ENCODE measurements at places on chromosomes 6 and 20. TPM values are rescaled to one million over a fixed set of nuclear protein-coding genes. Genes with fewer than 3 reads are reported as not detected.

DNA sequence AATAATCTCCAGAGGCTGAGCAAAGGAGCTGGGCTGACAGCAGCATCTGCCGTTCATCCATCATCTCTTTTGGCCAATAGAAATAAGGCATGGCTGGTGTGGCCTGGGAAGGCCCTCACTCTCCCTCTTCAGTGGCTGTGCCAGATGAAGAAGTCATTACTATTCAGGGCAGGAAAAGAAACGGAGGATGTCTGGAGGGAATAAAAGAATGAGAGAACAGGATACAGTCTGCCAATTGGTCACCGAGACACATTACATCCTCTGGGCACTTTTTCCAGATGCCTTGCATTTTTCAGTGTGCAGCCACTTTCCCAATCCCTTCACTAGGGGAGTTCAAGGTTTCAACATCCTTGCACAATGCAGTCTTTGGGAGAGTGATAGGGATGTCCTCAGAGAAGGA, 32.2 kb upstream of the VGLL2 start:
- no peak overlapping the region for H3K27ac ChIP-seq
- no peak overlapping the region for H3K4me3 ChIP-seq
- no peaks in the 10 kb centered on the region for H3K4me1 ChIP-seq
- no peak for DNase-seq
- H3K36me3 ChIP-seq = no peaks in the 10 kb centered on the region
- no peaks in the 10 kb centered on the region for H3K27me3 ChIP-seq

DNA sequence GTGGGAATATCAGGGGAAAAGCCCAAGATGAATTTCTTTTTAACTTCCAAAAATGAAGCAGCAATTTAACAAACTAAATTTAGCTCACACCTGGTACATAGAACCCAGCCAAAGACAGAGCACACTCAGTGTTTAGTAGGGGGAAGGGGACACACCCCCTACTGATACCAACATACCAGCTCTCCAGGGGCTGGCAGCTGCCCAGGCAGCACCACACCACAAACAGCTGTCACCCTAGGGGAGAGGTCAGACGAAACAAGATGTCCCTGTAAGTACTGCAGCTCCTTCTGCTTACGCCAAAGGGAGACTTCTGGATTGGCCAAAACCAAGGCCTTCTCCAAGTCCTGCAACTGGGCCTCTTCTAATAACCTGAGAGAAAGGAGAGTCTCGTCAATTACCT, 26.0 kb downstream of the MDN1 start:
- H3K36me3 ChIP-seq = peaks cover 60% of the 10 kb centered on the region
- no peaks in the 10 kb centered on the region for H3K27me3 ChIP-seq
- no peak overlapping the region for H3K4me3 ChIP-seq
- DNase-seq = no peak
- H3K4me1 ChIP-seq = peaks cover 33% of the 10 kb centered on the region

DNA sequence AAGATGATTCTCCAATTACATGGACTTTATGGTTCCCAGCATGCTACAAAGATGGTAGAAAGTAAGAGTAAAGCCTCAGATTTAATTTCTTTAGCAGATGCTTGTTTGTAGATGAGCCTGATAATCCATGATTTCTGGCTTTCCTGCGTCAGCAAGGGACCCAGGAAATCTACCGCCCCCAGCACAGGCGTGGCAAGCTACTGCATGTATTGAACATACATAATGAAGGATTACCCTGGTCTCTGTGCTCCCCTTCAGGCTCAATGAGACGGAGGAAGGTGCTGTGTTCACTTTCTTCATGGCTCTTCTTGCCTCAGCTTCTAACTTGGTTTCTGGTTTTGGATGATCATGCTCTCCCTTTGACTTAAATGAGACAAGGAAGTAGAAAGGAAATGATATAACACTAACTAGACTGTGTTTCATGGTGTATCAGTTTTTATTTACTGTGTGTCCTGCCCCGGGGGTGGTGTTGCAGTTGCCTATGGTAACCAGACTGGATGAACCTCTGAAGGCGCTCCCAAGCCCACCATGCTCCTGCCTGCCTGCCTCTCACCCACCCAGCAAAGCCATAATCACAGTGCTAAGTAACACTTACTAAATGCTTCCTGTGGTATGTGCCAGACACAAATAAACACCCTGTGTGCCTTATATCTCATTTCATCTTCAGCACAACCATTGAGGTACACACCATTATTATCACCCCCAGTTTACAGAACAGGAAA, 17.9 kb downstream of the GCM1 start:
- no peak overlapping the region for H3K4me3 ChIP-seq
- H3K27ac ChIP-seq = no peak overlapping the region
- H3K27me3 ChIP-seq = peaks cover 15% of the 10 kb centered on the region
- peaks cover 4% of the 10 kb centered on the region for H3K4me1 ChIP-seq

DNA sequence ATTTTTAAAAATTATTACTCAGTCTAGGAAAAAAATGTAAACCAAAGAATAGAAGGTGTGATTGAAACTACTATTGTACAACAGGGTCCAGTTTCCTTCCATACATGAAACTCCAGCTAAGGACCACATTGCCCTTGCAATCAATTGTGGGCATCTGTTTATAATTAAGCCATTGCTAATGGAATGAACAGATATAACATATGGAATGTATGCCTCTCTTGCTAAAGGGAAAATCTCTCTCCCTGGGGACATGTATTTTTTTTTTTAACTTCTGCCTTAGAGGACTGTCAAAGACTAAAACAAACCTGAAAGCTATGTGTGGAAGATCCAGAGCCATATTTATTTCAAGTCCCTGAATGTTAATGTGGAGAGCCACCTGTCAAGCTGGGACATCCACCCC, 336.8 kb upstream of the MANEA start:
- no peaks in the 10 kb centered on the region for H3K36me3 ChIP-seq
- H3K27me3 ChIP-seq = no peaks in the 10 kb centered on the region
- H3K27ac ChIP-seq = no peak overlapping the region
- DNase-seq = no peak
- no peaks in the 10 kb centered on the region for H3K4me1 ChIP-seq

DNA sequence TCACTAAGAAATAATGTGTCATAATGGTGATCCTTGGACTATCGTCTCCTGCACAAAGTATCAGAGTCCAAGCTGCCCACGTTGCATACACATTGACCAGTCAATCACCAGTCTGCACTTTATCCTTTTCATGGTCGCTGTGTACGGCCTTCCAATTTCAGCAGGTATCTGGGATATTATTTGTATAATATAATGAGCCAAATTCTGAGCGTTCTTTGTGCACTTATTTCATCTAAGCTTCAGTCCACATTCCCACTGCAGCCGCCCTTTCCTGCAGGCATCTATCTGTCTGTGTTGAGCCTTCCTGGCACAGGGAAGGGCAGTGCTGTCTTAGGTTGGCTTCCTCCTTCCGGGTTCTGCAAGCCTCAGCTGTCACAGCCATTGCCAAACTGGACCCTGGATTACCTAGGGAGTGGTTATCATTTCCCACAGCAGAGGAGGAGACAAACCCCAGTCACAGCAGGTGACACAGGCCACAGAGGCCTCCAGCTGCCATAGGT, 174.3 kb downstream of the TTLL2 start:
- H3K4me3 ChIP-seq = no peak overlapping the region
- no peaks in the 10 kb centered on the region for H3K27me3 ChIP-seq
- DNase-seq = no peak
- no peaks in the 10 kb centered on the region for H3K36me3 ChIP-seq
- no peaks in the 10 kb centered on the region for H3K4me1 ChIP-seq

The CLIC1 gene
- 525 TPM for total RNA-seq

GRCh38 chr6:7236306-7237209, 76.4 kb downstream of the SSR1 start:
- no peak overlapping the region for H3K4me3 ChIP-seq
- peaks cover 31% of the 10 kb centered on the region for H3K36me3 ChIP-seq
- peak overlapping the region; percentile 36 for H3K27ac ChIP-seq
- no peak for DNase-seq
- peaks cover 27% of the 10 kb centered on the region for H3K4me1 ChIP-seq

DNA sequence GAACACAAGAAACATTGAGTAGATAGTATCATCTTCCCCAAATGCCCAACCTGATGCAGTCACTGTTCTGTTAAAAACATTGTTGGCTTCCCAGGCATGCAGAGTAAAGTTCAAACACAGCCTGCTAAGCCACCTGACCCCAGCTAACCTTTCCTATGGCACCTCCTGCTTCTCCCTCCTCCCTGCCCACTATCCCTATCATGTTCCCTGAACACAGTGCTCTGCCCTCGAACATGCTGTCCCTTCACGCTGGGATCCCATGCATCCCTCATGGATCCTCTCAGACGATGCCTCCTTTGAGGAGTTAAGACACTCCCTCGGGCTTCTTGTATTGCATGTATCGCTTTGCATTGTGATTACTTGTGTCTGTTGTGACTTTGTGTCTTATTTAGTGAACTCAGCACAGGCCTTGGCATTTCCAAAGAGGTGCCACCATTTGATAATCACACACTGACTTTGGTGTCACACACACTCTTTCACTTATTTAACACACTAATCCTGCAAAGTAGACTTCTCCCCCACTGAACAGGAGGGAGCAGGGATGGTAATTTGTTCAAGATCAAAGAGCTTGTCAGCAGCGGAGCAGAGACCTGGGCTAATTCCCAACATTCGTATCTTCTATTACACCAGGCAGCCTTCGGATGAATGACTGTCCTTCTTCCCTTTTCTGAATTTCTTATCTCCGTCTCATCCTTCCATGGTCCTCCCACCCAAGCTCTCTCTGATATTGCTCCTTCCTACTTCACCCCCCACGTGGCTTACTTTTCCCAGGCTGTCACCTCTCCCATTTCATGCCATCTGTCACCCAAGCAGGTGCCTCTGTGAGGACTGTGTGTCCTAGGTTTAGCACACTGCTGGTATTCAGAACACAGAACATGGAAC, 28.3 kb upstream of the SMIM29 start:
- DNase-seq = no peak
- H3K36me3 ChIP-seq = peaks cover 10% of the 10 kb centered on the region
- no peak overlapping the region for H3K27ac ChIP-seq
- H3K4me3 ChIP-seq = no peak overlapping the region

GRCh38 chr6:73581293-73581692, 60.5 kb upstream of the EEF1A1 start:
- H3K27ac ChIP-seq = no peak overlapping the region
- H3K27me3 ChIP-seq = no peaks in the 10 kb centered on the region
- H3K4me3 ChIP-seq = no peak overlapping the region
- DNase-seq = no peak
- peaks cover 35% of the 10 kb centered on the region for H3K4me1 ChIP-seq

The SNAP91 gene
- total RNA-seq = not detected

The HTR1E gene
- total RNA-seq = not detected

GRCh38 chr20:46934746-46935287, 40.2 kb downstream of the EYA2 start:
- no peak overlapping the region for H3K27ac ChIP-seq
- no peak for DNase-seq

The PTCRA gene
- total RNA-seq = not detected

- H3K27me3 ChIP-seq = no peaks in the 10 kb centered on the region
- H3K4me1 ChIP-seq = no peaks in the 10 kb centered on the region
- DNase-seq = no peak
- no peaks in the 10 kb centered on the region for H3K36me3 ChIP-seq
- H3K27ac ChIP-seq = no peak overlapping the region
Measured at GRCh38 chr20:64149809-64150560, 14.3 kb upstream of the MYT1 start.

GRCh38 chr6:159875194-159875593, 15.6 kb upstream of the MAS1 start:
- peaks cover 7% of the 10 kb centered on the region for H3K4me1 ChIP-seq
- no peak for DNase-seq
- no peaks in the 10 kb centered on the region for H3K27me3 ChIP-seq
- H3K27ac ChIP-seq = no peak overlapping the region
- no peaks in the 10 kb centered on the region for H3K36me3 ChIP-seq

The KCNS1 gene
- total RNA-seq = not detected

- no peaks in the 10 kb centered on the region for H3K27me3 ChIP-seq
- H3K4me1 ChIP-seq = no peaks in the 10 kb centered on the region
- H3K36me3 ChIP-seq = no peaks in the 10 kb centered on the region
- no peak for DNase-seq
Measured at GRCh38 chr20:6238421-6238820, 115.6 kb upstream of the FERMT1 start.

The DDX27 gene
- total RNA-seq = 42.0 TPM

DNA sequence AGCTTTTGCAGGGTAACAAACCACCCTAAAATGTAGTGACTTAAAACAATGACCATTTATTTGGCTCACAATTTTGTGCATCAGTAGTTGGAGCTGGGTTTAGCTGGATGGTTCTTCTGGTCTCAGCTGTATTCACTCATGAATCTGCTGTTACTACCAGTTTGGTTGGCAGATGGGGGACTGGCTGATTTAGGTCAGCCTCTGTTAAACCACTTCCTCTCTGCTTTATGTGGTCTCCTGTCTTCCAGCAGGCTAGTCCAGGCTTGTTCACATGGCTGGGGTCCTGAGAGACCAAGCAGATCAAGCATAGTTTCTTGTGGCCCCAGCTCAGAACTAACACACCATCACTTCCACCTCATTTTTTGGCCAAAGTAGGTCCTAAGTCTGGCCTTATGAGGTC, 67.2 kb upstream of the LAMP5 start:
- no peaks in the 10 kb centered on the region for H3K27me3 ChIP-seq
- H3K4me1 ChIP-seq = no peaks in the 10 kb centered on the region
- DNase-seq = no peak
- no peaks in the 10 kb centered on the region for H3K36me3 ChIP-seq

The TBPL1 gene
- 34.9 TPM for total RNA-seq

The KATNA1 gene
- 24.7 TPM for total RNA-seq

The FOXQ1 gene
- not detected for total RNA-seq

- H3K27ac ChIP-seq = no peak overlapping the region
- H3K36me3 ChIP-seq = no peaks in the 10 kb centered on the region
- no peak overlapping the region for H3K4me3 ChIP-seq
- H3K27me3 ChIP-seq = peaks cover 3% of the 10 kb centered on the region
Measured at GRCh38 chr6:34020807-34021553, 124.9 kb downstream of the GRM4 start.

The SLC35D3 gene
- total RNA-seq = not detected

The PRRT1 gene
- 0.23 TPM for total RNA-seq

- no peak for DNase-seq
- H3K27ac ChIP-seq = no peak overlapping the region
- H3K27me3 ChIP-seq = no peaks in the 10 kb centered on the region
- H3K4me1 ChIP-seq = no peaks in the 10 kb centered on the region
- H3K36me3 ChIP-seq = no peaks in the 10 kb centered on the region
Measured at GRCh38 chr6:113340371-113340770, 516.8 kb upstream of the MARCKS start.
